CD8-positive, alpha-beta memory T cell (primary cell): ENCODE measurements at places on chromosomes 7 and 10. TPM values are rescaled to one million over a fixed set of nuclear protein-coding genes. Genes with fewer than 3 reads are reported as not detected.

DNA sequence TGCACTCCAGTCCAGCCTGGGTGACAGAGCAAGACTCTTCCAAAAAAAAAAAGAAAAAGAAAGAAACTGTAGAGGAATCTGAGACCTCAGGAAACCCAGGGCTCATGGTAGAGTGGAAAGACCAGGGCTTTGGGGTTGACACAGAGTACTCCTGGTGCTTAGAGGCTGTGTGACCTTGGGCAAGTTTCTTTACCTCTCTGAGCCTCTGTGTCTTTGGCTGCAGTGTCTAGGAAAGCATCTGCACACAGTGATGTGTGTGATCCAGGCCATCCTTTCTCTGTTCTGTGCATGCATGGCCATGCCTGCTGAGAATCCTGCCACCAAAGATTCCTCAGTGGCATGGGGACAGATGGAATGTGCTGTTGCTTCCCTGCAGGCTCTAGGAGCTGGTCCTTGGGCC, 71.7 kb upstream of the GTF2I start:
- DNase-seq = no peak

DNA sequence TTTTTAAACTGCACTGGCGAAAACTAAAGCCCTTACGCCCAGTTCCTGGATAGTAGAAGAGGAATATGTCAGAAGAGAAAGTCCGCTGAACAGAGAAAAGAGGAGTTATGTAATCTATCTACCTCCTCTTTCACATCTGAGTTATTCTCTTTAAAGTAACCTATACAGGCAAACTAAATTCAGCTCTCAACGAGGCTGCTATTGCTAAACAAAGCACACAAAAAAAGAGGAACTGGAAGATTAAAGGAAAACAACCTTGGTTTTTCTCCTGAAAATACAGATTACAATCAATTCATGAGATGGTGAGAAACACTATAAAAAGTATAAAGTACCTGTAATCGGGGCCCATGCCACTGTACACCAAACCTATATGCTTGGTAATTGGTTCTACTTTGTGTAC, 5.8 kb downstream of the PSMA2 start:
- no peak for DNase-seq

DNA sequence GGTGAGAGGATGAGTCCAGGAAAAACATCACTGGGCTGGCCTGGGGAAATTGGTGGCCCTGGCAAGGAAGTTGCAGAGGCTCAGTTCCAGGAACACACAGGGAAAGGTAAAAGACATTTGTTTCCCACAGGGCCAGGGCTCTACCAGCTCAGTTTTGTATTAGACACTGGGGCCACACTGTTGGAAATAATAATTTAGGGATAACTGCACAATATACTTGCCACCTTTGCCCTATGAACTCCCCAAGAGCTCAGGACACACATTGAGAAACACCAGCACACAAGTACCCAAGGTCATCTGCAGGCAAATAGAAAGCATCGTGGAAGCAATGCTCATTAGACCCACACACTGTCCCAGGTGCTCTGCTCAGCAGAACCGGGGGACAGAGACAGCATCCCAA, 617.6 kb downstream of the PTPRN2 start:
- DNase-seq = no peak

DNA sequence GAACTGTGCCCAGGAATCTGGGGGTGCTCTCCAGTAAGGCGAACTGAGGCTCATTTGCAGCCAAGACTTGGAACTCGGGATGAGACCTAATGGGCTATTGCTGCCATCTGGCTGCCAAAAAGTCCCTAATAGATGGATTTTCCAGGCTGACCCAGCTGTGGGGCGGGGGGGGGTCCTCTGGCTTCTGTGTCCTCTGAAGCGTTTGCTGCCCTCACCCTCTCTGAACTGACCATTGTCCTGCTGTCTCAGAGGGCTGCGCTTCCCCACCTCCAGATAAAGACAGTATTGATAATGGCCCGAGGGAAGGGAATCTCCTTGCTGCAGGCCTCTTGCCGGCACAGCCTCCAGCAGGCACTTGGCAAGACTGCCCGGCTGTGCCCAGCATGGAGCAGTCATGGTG, 46.6 kb downstream of the CLEC2L start:
- no peak for DNase-seq

DNA sequence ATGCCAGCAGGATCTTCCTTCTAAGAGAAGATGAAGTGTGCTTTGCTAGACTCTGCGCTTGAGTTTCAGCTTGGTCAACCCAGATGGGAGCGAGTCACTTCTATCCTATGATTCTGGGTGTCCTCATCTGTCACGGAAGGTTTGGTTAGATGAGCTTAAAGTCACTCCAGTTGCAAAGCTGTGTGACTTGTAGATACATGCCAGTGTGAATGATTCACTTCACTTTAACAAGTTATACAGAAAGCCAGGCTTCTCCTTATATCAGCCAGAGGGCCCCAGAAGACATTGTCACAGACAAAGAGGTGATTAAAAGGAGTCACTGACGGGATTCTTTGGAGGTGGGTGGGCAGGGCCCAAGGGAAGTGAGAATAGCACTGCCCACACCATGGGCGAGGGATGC, 122.6 kb upstream of the PFKP start:
- DNase-seq = no peak

DNA sequence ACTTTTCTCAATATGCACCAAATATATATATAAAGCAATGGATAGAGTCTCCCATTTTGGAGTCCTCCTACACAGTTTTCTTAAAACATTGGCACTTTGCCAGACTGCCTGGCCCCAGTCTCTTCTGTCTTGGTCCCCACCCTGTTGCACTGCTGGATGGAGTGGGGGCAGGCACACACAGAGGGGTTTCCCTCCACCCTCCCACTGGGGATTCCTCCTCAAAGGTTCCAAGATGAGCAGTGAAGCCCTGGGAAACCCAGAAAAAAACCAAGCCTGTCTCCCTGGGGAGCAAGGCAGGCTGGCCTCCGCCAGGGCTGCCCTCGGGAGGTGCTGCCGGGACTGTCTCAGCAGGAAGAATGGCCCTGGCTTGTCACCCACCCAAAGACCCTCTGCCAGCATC, 68.0 kb downstream of the SH3PXD2A start:
- no peak for DNase-seq

Gene SEM1
- polyA plus RNA-seq = 153 TPM

DNA sequence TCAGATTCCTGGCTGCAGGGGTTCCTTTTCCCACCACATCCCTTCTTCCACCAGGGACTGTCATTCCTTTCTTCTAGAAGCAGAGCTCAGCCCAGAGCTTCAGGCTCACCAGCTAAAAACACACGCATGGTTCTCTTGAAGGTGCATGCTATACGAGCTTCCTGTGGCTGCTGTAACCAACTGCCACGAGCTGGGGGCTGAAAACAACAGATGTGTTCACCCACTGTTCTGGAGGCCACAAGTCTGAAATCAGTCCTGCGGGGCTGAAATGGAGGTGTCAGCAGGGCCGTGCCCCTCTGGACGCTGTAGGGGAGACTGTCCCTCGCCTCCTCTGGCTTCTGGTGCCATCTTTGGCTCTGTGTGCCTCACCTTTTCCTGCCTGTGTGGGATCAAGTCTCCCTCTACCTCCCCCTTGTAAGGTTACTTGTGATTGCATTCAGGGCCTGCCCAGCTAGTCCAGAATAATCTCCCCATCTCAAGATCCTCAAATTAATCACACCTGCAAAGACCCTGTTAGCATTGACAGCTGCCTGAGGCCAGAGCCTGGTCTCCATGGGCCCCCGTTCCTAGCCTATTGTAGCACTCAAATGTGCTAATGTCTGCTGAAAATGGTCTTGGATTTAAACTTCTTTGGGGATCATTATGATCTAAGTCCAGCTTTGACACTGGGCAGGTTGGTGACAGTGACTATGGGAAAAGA, 13.7 kb downstream of the RAB19 start:
- DNase-seq = no peak

- no peak for DNase-seq
Observed at GRCh38 chr10:62451611-62451975, 77.4 kb downstream of the ZNF365 start.

DNA sequence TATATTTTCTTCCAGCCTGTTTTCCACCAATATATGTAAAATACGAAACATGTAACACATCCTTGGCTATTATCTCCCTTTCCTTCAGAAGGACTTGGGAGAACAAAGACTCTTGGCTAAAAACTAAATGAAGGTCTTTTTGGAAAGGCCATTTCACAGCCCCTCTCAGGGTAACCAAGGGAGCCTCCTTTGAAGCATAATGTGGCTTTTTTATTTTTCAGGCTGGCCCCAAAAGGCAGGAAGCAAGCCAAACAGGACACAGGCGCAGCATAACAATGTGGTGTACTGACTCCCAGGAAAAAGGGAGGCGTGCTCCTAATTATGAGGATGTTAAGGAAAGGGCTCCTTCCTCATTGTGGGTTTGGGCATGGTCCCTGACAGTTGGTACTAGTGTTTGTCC, 30.3 kb upstream of the CCSER2 start:
- no peak for DNase-seq

DNA sequence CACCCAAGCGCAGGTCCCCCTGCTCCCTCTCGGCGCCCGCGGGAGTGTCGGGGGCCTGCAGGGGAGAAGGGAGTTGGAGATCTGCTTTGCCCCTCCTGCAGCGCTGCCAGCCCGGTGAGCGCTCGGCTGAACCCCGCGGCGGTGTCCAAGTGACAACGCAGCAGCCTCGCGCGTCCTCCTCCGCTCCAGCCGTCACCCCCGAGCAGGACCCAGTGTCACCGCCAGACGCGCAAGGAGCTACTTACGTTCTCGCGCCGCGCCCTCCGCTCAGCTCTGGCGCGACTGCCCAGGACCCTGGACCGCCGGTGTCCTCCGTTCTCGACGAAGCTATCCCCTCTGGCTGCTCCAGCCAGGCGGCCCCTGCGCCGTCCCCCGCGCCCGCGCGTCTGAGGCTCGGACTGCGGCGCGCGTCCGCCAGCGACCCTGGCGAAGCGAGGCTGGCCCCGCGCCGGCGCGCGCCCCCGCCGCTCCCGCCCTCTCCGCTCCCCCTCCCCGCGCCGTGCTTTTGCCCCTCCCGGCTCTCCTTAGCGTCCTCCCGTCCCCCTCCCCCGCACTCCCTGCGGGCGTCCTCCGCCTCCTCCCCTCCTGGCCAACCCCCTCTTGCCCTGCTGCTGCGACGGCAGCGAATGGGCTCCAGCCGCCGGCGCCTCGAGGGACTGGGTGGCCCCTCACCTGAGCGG, at the start of gene NRCAM:
NRCAM (minus strand) TSS at position 439 of the 680 bp plus-strand sequence. CDS start 216,372 bp downstream, outside the sequence.
- no peak for DNase-seq

DNA sequence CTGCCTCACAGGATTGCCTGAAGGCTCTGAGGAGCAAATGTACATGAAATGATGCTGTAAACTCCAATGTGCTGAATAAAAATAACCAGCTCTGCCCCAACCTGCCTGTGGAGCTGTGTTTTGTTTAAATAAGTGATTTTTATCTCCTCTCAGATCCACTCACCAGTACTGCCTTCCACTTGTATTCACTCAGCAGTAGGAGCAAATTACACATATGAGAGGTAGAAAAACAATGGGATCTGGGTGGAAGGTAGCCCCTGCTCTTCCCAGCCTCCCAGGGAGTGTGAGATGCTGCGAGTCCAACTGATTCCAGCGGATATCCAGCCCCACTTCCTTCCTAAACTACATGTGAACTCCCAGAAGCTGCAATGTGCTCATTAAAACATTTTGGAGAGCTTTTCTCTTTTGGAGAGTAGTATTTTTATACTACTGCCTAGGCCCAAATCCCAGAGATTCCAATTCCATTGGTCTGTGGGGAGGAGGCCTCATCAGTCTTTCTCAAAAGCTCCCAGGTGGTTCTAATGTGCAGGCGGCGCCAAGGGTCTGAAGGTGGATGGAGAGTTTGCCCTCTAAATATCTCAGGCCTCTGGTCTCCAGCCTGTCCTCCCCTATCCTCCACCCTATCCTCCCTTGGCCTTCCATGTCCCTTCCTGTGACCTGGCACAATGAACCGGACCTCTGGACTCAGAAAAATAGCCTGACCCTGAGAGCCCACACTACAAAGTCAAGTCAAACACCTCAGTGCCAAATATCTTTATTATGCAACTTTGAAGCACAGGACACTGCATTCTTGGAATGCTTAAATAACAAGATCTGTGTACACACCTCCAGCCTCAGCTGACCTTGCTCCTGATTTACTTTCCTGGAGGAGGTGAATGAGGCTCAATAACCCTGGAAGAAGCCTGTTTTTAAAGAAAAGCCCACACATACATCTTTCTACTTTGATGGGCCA, 46.2 kb downstream of the CPVL start:
- DNase-seq = no peak

DNA sequence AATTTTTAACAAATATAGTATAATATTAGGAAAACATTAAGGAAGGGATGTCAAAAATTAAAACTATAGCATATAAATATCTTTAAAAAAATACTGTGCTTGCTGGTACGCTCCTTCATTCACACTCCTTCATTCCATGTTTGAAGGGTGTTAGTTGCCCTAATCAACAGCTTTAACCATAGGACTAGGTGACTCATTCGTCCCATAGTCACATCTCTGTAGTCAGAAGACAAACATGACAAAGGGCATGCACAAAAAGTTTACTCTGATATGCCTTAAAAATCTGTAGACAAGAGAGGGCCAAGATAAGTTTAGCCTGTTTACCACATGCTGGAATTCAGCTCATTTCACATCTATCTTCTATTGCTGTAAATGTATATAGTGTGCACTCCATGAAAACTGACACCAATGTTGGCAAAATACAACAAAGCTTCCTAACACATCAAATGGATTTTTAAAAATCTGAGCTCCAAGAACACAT, 646 bp downstream of the FAM13C start:
- no peak for DNase-seq
